Stimulated activated CD4-positive, alpha-beta T cell treated with anti-CD3 and anti-CD28 coated beads, Interleukin-15, amount 100 ng/mL, for 24 hours (primary cell): ENCODE measurements at places on chromosomes 1 and 21.

DNA sequence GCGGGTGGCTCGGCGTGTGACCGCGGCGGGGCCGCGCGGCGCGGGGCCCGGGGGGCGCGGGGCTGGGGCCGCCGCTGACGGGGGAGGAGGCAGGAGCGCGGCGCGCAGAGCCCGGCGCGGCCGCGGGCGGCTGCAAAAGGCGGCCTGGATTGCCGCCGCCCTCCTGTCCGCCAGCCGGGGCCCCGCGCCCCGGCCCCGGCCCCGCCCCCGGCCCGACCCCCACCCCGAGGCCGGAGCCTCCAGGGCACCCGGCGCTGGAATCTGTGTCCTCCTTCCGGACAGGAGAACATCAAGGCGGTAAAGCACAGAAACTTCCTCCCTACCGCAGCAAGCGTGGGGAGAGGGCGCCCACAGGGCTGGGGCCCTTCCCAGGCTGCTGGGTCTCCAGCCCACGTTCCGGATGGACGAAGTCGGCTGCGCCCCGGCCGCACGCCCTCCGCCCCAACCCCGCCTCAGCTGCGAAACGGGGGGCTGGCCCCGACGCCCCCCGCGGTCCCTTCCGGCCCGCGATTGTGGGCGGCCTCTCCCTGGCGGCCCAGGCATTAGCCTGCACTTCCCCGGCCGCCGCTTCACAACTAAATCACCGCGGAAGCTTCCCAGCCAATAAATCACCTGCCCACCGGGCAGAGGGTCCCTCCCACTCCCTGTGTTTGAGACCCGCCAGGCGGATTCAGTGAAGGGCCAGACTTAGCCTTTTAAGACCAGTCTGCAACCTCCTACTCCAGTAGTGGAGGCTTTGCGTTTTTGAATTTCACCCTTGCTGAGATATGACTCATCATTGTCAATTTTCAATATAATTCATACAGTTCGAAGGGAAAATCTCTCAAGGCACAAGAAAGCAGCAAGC lies 106.0 kb downstream of the SLC45A1 start:
- peak; percentile 78 for DNase-seq

DNA sequence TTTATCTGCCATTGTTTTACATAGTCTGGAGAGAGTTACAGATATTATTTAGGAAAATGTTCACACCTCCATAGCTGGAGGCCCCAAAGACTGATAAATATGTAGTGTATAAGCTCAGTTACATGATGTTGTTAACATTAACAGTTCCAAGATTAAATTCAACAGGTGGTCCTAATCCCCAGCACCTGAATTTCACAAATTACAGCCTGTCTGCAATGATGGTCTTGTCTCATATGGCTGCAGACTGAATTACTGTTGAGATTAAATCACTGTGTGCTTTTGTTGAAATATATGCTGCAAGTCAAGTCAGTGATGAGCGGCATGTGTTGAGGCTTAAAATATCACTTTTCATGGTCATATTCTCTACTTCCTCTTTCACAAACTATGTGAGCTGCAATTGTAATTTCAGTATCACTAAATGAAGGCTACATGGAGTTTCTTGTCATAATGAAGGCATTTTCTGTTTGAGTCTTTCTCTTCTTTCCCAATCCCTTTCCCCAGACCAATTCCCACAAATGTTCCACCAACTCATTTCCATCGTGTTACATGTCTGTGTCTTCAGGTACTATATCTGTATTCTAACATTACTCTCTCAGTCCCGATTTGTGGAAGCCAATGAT lies 4.2 kb downstream of the ST6GALNAC5 start:
- no peak for DNase-seq

DNA sequence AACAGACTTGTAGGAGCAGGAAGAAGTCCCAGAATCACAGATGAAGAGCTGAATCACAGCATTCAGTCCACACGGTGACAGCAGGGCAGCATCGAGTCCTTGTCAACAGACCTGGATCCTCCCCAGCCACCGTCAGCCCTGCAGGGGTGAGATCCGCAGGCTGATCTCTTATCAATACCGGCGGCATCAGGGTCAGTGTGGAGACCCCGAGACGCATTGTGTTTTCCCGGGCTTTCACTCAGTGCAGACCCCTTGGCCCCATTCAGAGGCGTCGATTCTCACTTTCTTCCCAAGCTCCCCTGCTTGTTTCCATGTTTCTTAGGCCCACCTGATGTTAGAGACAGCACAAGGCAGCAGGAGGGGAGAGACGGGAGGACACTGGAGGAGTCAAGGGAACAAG lies 609.6 kb downstream of the PTPRU start:
- DNase-seq: no peak

GRCh38 chr1:7400566-7400965 lies 370.5 kb upstream of the VAMP3 start:
- DNase-seq: no peak

GRCh38 chr21:25428537-25428936 lies 178.7 kb downstream of the MRPL39 start:
- DNase-seq: no peak

GRCh38 chr21:33029385-33029921 lies 3.7 kb downstream of the OLIG2 start:
- DNase-seq: no peak

DNA sequence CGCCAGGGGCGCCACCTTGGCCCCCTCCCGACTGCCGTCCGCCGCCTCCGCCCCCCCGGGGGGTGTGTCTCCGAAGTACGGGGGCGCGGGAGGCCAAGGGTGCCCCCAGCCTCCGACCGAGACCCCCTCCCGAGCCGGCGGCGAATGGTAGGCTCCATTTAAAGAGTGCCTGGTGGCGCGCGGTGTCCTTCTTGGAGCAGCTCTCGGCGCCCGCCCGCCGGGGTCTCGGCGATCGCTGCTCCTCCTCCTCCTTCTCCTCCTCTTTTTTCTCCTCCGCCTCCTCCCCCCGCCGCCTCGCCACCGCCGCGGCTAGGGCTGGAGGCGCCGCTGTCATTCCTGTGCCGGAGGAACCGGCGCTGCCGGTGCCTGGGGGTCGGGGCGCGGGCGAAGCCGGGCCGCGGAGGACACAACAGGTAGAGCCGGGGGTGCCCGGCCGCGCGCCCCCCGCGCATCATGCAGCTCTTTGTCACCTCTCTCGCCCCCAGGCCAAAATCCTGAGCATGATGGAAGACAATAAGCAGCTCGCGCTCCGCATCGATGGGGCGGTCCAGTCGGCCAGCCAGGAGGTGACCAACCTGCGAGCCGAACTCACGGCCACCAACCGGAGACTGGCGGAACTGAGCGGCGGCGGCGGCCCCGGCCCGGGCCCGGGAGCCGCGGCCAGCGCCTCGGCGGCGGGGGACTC lies at the start of gene KAZN:
KAZN (plus strand) TSS at position 188 of the 685 bp plus-strand sequence.
- DNase-seq: no peak

DNA sequence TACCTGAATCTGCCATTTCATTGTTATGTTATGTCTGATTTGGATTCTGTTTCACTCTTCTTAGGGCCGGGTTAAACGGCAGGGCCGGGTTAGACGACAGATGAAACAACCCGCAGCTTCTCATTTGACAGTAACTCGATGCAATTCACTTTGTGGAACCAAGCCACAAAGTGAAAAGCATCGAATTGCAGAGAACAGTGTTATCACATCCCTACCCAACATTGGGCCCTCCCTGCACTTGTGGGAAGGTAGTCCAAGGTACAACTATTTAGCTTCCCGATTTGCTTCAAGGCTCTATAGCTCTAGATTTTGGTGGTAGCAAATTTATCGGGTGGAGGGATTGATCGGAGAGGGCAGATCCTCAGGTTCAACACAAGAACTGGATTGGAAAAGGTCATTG lies 17.0 kb downstream of the SON start:
- no peak for DNase-seq

DNA sequence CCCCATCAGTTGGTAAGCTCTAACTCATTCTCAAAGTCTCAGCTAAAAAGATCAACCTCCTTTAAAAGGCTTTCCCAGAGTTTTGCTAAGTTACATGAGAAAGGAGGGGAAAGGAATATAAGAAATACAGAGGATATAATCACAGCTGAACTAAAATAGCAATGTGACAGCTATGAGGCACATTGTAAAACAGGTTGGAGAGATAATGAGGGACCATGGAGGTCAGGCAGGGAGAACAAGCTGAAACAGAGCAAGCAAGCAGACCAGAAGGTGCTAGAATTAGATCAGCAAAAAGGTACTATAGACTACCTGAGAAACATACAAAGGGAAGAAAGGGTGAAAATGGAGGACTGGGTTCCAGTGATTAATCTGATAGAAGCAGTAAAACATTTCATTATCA lies 28.5 kb downstream of the GPATCH2 start:
- no peak for DNase-seq

DNA sequence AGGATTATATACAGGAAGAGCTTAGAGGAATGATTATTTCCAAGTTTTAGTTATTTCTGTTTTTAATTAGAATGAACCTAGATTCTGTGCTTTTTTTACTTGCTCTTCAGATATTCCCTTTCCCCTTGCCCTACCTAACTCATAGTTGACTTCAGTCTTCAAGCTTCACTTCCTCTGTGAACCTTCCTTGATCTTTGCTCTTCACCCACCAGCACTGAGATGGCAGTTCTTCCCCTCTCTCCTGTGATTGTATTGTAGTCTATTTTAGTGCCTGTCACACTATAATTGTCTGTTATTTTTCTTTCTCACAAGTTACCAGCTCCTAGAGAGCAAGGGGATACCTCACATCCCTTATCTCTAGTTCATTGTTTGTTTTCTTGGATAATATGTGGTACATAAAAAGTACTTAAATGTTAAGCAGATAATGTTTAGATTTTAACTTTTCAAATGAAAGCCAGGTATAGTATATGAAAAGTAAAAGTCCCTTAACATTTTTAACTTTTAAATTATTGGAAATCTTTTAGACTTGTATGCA lies 33.2 kb downstream of the KCTD3 start:
- no peak for DNase-seq

DNA sequence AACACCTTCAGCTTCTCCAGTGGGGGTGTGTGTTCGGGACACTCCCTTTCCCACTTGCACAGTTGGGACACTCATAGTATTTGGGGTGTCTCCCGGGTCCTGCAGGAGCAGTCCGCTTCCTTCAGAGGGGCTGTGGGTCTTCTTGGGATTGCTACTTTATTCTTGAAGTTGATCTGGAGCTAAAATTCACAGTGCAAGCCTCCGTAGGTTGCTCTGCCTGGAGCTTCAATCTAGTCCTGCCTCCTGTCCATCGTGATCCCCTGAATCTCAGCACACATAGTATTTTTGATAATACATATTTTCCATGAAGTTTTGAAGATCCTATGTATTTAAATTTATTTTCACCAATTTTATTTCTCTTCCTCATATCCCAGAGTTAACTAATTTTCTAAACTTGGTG lies 902.1 kb downstream of the LTN1 start:
- DNase-seq: no peak

- no peak for DNase-seq
Measured at GRCh38 chr1:46817814-46818213, 19.0 kb downstream of the CYP4B1 start.

GRCh38 chr1:152926091-152926490 lies 17.7 kb downstream of the IVL start:
- DNase-seq: no peak

DNA sequence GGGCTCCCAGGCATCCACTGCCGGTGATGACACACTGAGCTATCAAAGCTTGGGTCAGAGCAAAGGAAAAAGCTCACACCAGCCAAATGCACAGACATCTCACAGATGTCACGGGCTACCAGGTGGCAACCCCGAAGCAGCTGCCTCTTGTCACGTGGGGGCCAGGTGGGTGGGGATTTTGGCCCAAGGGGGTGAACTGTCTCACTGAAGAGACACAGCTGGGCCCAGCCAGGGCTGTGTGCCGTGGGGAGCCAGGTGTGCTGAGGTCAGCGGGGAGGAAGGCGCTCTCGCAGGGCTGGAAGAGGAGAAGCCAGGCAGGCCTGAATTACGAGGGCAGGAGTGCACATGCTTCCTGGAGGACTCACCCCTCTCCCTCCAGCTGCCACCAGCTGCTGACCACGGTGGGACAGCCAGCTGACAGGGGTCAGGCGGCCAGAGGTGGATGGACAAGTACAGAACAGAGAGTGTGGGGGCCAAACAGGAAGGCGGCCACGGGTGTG lies 32.4 kb downstream of the KCNN3 start:
- DNase-seq: no peak

- DNase-seq: no peak
Measured at GRCh38 chr1:76105372-76105771, 30.8 kb downstream of the ST6GALNAC3 start.

DNA sequence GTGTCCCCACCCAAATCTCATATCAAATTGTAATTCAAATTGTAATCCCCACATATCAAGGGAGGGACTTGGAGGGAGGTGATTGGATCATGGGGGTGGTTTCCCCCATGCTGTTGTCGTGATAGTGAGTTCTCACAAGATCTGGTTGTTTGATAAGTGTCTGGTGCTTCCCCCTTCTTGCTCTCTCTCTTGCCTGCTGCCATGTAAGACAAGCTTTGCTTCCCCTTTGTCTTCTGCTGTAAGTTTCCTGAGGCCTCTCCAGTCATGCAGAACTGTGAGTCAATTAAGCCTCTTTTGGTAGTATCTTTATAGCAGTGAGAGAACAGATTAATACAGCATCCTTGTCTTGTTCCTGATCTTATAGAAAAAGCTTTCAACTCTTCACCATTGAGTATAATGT lies 6.5 kb upstream of the LRRC39 start:
- no peak for DNase-seq

- DNase-seq: peak; percentile 91
Measured at GRCh38 chr1:230109895-230110667, 43.0 kb downstream of the GALNT2 start.

GRCh38 chr21:16777041-16777720 lies 735.7 kb upstream of the CXADR start:
- no peak for DNase-seq

- DNase-seq: peak; percentile 56
Measured at GRCh38 chr1:154863315-154864174, 6.5 kb downstream of the KCNN3 start.

DNA sequence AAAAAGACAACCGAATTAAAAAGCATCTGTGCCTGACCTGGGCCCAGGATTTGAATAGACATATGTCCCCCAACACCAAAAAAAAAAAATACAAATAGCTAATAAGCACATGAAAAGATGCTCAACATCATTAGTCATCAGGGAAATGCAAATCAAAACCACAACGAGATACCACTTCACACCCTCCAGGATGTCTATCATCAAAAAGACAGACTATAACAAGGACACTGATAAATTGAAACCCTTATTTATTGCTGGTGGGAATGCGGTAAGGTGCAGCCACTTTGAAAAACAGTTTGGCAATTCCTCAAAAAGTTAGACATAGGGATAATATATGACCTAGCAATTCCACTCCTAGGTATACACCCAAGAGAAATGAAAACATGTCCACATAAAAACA lies 72.3 kb upstream of the CAMK1G start:
- no peak for DNase-seq
